ENCODE measurements at places on chromosomes 5 and 9. TPM values are rescaled to one million over a fixed set of nuclear protein-coding genes. Genes with fewer than 3 reads are reported as not detected.

The TMEM174 gene
- not detected for total RNA-seq

The GARNL3 gene
- 0.66 TPM for total RNA-seq

The BTNL8 gene
- not detected for total RNA-seq

The IL5 gene
- 17.5 TPM for total RNA-seq

The CAVIN4 gene
- 0.24 TPM for total RNA-seq

The CDH6 gene
- total RNA-seq = not detected

The OBP2B gene
- not detected for total RNA-seq

The DOK3 gene
- total RNA-seq = 9.2 TPM

The ADGRV1 gene
- 0.53 TPM for total RNA-seq

The CAAP1 gene
- 24.9 TPM for total RNA-seq

The NELFB gene
- 81.1 TPM for total RNA-seq

The JAKMIP2 gene
- total RNA-seq = 1.3 TPM

The PTPDC1 gene
- total RNA-seq = 4.5 TPM

The CDKN2B-AS1 gene
- not detected for total RNA-seq

The FRRS1L gene
- total RNA-seq = not detected

The CYLC2 gene
- not detected for total RNA-seq

The FCN2 gene
- not detected for total RNA-seq

The FCN1 gene
- not detected for total RNA-seq

The NUTM2F gene
- total RNA-seq = not detected

The PRSS3 gene
- total RNA-seq = 0.76 TPM

The SETD9 gene
- total RNA-seq = 7.5 TPM

The OR1J2 gene
- total RNA-seq = not detected

The TAF11L10 gene
- total RNA-seq = not detected

The TAF1L gene
- not detected for total RNA-seq

The TRIM32 gene
- 9.0 TPM for total RNA-seq

The CCDC180 gene
- total RNA-seq = 1.5 TPM

The SUSD3 gene
- total RNA-seq = 9.5 TPM

The PITX1 gene
- 0.43 TPM for total RNA-seq

The MEGF10 gene
- not detected for total RNA-seq

The TMC1 gene
- total RNA-seq = not detected

Data from activated T-cell treated with anti-CD3 and anti-CD28 coated beads, Interleukin-2, amount 50 U/mL, for 4 hours (primary cell).